Activated T-helper 9 cell treated with anti-CD3 and anti-CD28 coated beads, Interleukin-2, amount 50 U/mL, for 16 hours (primary cell): ENCODE measurements at places on chromosomes 2 and 18.

DNA sequence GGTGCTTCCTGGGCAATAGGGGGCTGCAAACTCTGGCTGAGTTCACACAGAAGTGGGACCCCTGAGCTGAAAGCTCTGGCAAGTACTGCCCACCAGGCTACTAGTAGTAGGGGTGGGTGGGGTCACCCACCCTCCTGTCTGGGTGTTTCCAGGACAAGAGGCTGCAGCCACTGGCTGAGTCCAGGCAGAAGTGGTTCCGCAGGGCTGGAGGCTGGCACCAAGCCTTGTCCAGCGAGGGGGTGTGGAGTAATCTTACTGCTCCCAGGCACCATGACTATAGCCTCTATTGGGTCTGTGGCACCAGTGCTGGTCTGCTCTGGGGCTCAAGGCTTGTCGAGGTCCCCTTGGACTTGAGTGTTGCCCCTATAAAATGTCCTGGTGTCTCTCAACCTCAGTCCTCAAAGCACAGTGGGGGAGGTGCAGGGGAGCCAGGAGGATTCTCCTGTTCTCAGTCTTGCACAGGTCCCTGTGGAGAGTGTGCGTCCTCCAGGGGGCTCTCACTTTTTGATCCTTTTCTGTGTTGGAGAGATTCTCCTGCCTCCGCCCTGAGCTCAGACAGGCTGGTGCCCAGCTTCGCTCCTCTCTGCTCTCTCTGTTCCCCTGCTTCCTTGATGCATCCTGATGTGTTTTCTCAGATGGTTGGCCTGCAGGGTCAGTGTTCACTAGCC lies 48.1 kb downstream of the NUP35 start:
- DNase-seq = no peak

DNA sequence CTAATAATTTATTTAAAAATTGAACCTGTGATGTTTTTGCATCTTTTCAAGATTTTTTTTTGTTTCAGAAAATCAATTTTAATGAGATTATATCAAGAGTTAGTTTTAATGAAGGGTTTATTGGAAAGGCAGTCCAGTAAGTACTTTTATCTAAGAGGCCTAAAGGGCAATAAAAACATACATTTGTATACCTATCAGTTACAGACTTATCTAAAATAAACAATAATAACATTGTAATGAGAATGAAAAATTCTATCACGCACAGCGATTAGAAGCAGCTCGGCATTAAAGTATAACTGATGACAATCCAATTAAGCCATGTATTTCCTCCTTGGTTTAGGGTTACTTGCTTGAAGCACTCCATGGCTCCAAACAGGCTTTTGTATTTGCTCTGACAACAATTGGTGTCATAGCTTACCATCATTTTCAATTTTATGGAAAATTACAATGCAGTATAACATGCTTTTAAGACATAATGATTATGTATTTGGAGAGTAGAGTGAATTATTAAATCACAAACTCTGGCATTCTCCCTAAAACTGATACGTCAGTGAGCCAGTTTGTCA lies 629.4 kb downstream of the TSN start:
- no peak for DNase-seq

GRCh38 chr2:59339121-59339836 lies 1098.2 kb upstream of the FANCL start:
- no peak for DNase-seq

GRCh38 chr2:214987261-214987660 lies 151.2 kb downstream of the ABCA12 start:
- DNase-seq = no peak

DNA sequence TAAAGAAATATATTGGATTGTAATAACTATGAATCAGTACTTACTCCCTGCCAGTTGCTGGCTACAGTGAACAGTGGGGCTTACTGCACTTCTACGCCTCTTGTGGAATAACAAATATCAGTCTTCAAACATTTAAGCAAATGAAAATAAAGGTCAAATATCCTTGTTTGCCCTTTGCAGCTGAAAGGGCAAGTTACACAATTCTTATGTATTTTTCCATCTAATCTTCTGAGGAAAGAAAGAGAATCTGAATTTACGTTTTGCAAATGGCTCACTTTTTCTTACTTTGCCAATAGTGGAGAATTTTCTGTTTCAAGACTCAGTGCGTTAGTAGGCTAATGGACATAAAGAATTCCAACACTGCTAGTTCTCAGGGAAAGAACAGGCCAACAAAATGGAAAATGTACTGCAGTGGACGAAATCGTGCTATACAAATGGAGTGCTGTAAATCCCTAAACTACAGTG lies 157.2 kb upstream of the TMEM200C start:
- DNase-seq = no peak
